ENCODE measurements at places on chromosomes 2 and 18. TPM values are rescaled to one million over a fixed set of nuclear protein-coding genes. Genes with fewer than 3 reads are reported as not detected.

GRCh38 chr18:1559563-1559962 is 654.9 kb downstream of the ADCYAP1 start:
- peak; percentile 6 for DNase-seq

DNA sequence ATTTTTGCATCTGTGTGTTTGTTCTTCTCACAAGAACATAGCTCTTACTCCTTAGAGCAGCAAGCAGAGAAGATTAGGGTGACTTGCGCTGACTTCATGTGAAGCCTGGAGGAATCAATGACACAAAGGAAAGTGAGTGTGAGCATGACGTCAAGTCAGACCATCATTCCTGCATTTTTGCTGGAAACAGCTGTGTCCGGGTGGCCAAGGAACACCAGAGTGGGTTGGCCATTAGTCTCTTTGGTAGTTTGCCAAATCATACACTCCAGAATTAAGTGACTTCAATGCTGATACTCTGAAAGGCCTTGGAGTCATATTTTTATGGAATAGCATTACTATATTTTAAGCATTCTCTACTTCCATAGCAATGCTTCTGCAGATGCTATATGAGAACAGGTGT is 597.2 kb downstream of the DCDC2C start:
- DNase-seq: no peak

DNA sequence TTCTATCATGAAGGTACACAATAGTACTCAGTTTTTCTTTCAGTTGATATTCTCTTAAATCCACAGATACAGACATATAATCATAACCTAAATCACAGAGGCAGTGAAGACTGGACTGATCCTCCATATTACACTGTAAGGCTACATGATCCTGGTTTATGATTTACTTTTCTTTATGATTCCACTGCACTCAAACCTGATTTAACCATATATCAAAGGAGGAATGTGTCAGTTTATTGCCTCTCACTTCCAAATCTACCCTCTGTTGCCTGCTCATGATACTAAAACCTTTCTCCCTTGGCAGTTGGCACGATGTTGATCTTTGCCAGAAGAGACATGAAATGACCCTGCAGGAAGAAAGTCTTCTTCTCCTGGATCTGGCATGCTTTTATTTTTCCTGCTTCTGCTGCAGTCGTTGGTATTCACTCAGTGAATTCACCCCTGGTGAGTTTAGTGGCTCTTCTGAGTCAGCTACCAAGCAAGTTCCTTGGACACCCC is 426.4 kb downstream of the MBD2 start:
- DNase-seq: no peak

PHOSPHO2 gene
- 4.4 TPM for total RNA-seq

ALPI gene
- not detected for total RNA-seq

DNA sequence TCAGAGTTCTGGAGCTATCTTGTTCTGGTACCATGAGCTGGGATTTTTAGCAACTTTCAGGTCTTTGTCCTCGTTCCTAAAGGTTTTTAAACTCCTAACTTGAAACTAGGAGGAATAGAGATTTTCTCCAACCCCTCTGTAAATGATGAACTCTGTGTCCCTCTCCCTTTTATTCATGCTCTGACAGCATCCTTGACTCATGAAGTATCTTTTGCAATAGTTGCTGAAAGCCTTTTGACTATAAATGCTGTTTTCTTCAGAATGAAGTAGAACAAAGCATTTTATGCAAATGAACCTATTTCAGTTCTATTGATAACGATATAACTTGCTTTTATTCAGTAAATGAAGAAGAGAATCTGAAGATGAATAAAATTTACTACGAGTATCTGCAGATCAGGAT is 17.0 kb upstream of the MAPRE2 start:
- DNase-seq: no peak

IL1RL1 gene
- total RNA-seq: not detected

GRCh38 chr2:138071720-138072719 is 107.7 kb downstream of the HNMT start:
- DNase-seq: peak; percentile 56

DNA sequence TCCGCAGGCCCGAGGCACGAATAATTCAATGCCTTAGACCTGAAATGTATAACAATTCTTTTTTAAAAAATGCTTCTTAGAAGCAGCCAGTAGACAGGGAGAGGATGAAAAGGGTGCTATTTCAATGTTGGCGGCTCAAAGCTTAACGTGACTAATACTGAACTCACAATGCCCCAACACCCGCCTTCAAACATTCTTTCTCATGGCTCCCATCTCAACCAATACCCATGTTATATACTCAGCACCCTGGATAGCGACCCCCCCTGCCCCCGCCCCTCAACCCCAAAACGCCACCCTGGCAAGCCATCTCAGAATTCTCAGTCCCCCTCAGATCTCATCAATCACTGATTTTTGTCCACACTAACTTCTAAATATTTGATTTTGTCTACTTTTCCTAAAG is 4.4 kb downstream of the FBXO41 start:
- no peak for DNase-seq

EVA1A gene
- not detected for total RNA-seq

DNA sequence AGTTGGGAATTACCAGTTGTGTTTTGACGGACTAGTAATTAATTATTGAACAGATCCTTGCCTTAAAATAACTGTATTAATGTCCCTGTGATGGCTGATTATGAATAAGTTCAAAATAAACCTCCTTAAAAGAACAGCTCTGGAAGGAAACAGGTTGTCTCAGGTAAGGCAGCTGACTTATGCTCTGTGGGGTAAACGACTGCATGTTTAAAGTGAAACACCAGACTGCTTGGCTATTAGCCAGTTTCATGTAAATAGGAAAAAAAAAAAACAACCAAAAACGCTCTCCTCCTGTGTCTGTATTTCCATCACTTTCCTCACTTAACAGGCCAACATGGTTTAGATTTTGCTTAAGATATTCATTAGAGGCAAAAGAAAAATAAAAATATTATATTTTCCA is 243.6 kb downstream of the TMEM182 start:
- DNase-seq: no peak

- DNase-seq: no peak
These were observed 194.4 kb downstream of the TMX3 start for GRCh38 chr18:68520406-68521075.

DNA sequence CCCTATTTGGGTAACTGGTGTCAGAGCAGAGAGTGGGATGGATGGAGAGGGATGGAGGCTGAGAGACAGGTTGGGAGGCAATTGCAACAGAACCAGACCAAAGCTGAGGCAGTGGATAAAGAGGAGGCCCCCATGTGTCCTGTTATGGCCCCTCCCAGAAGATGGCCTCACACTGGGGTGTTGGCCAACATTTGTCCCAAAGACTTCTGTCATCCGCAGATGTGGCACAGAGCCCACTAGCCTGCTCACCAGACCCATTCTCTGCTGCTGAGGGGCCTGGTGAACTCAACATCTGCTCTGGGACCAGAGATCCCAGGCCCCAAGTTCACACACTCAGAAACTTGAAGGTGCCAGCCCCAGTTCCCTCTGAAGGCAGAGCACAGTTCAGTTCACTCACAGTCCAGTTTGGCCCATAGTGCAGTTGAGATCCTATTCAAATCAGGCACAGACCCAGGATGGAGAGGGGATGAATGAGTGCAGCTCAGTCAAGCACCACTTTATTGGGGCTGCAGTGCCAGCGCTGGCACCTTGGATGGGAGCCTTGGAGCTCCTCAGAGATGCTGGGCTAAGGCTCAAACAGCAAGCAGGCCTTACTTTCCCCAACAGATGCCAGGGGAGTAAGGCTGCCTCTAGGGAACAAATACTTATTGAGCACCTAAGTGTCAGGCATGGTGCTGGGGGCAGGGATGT is 189.2 kb downstream of the ZBTB7C start:
- DNase-seq: no peak

GRCh38 chr18:51196811-51197660 is 445 bp downstream of the MEX3C start:
- peak; percentile 26 for DNase-seq

GRCh38 chr2:148023861-148024260 is 3.0 kb downstream of the MBD5 start:
- no peak for DNase-seq

Data from HT-29 (cell line).